ENCODE measurements at places on chromosomes 13 and 19.

- DNase-seq, result no peak
These were observed 20.8 kb upstream of the GPR32 start for GRCh38 chr19:50749490-50749889.

GRCh38 chr13:67880916-67881315 lies 650.8 kb upstream of the PCDH9 start:
- DNase-seq, result no peak

DNA sequence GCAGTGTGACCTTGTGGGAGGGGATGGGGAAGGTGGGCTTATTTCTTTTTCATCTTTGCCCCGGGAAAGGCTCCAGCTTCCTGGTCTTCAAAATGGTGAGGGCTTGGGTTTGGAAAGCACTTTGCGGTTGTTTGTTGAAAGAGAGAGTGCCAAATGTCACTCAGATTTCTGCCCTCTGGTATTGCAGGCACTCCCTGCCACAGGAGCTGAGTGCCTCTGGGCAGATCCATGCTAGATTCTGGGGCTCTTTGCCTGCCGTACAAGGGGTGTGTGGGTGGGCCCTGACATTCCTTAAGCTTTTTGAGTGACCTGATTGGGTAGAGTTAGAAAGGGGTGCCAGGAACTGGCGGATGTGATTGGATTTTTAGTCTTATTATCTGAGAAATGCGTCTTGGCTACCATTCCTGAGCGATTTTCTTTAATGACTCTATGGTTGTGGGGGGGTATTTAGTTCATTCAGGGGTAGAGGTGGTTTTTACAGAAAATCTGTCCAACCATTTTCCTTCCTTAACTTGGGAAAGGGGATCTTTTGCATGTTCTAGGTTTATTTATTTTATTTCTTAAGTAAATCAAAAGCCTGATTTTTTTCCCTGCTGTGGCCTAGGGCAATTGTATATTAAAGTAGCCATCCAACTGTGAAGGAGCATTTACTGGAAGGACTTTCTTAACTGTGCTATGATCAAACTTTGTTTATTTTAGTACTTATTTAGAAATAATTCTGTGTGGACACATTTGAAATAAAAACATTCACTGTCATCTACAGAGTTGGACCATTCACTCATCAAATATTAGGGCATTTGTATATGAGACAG lies 3.2 kb downstream of the ARHGAP35 start:
- DNase-seq, result no peak

DNA sequence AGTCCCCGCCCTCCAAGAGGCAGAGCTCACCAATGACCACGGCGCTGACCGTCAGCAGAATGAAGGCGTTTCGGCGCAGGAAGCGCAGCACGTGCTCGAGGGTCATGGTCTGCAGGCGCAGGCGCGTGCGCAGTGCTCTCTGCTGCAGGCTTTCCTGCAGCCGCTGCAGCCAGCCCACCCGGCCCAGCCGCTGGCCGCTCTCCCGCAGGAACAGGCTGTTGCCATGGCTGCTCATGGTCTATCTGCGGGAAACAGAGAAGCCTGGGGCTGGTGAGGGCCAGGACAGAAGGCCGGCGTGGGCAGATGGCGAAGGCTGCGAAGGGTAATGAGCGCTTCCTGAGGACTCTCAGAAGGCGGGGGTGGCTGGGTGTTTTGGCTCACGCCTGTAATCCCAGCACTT lies 7.0 kb downstream of the SLC1A6 start:
- no peak for DNase-seq

DNA sequence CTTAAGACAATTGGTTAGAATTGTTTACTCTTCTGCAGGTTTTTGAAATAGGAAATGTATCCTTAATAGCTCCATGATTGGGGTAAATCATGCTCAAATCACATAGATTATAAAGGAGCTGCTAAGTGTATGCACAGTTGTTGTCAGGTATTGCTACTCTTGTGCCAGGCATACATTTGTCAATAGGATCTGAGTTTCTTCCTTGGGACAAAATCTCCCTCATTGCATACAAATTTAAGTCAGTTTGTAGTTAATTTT lies 109.3 kb upstream of the MLNR start:
- DNase-seq, result no peak
